ENCODE measurements at places on chromosomes 2 and 18.

GRCh38 chr18:45325778-45326177 lies 289.5 kb upstream of the SLC14A2 start:
- DNase-seq = no peak

- no peak for DNase-seq
These were observed 788 bp downstream of the ARMC9 start for GRCh38 chr2:231199219-231199618.

- no peak for DNase-seq
These were observed 39.2 kb upstream of the EPAS1 start for GRCh38 chr2:46257980-46258379.

DNA sequence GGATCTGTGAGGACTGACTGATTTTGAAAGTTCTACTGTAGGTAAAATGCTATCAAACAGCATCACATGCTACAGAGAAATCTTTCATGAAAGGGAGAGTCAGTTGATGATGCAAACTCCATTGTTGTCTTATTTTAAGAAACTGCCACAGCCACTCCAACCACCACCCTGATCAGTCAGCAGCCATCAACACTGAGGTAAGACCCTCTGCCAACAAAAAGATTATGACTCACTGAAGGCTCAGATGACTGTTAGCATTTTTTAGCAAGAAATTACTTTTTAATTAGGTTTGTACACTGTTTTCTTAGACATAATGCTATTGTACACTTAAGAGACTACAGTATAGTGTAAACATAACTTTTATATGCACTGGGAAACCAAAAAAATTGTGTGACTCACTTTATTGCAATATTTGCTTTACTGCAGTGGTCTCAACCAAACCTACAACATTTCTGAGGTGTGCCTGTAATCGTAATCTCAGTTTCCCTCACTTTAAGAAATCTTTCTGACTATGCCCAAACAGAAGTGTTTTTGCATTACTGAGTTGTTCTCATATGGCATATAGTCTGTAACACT lies 42.8 kb downstream of the METTL8 start:
- DNase-seq = no peak

GRCh38 chr18:63318889-63319382 lies 633 bp downstream of the BCL2 start:
- no peak for DNase-seq

- no peak for DNase-seq
These were observed 67.3 kb downstream of the CLHC1 start for GRCh38 chr2:55164534-55165480.

DNA sequence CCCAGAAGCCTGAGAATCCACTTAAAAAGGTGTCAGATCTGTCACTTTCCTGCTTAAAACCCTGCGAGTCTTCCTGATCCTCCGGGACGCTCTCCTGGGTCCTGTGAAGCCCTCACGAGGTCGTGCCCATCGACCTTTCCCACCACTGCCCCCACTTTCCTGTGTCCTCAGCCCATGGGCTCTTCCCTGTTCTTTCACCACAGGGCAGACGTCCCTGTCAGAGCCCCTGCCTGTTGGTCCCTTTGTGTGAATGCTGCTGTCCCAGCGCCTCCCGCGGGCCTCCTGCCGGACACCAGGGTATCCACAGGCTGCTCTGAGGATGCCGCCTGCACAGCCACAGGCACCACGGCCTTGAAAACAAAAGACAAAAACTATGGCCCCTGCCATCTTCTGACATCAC lies 125.6 kb downstream of the TMEM18 start:
- no peak for DNase-seq

DNA sequence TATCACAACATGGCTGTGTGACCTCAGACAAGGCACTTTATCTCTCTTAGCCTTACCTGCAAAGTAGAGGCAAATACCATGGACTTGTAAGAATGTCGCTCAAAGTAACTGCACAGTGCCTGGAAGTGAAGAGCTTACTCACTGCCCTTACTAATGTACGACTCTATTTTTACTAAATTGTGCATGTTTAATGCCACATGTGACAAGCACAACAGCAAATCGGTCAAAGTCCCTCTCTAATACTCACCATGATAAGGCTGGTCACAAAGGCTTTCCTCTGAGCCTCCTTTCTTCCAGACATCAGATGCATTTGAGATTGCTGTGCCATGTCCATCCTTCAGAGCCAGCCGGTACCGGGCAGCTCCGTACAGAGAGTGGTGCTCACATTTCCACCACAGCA lies 100.4 kb upstream of the CD302 start:
- DNase-seq = no peak

DNA sequence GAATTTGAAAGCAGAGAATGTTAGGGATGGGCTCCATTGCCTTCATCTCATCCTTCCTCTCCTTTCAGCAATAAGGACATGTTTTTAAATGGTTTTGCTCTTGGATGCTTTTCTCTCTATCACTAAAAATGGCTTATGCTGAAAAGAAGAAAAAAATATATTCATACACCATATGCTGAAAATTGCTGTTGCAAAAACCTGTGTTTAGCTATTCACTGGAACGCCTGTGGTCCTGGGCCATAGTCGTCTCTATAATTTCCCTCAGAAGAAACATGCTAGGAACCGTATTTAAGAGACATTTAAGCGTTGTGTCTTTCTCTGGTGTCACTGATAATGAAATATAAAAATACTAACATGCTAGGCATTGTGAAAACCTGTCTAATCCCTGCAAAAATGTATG lies 324.9 kb downstream of the TSN start:
- no peak for DNase-seq

- DNase-seq = no peak
These were observed 3.9 kb downstream of the ASIC4 start for GRCh38 chr2:219517954-219518778.

DNA sequence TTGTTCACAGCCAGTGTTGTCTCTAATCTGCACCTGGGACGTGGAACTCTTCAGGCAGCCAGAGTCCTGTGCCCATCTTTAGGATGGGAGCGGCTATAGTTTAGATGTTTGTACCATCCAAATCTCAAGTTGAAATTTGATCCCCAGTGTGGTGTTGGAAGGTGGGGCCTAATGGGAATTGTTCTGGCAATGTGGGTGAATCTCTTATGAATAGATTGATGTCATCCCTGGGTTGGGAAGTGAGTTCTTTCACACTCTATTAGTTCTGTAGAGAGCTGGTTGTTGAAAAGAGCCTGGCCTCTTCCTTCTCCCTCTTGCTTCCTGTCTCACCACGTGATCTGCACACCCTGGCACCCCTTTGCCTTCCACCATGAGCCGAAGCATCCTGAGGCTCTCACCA lies 300.9 kb downstream of the TXNL1 start:
- DNase-seq = no peak

- DNase-seq = no peak
These were observed 116.3 kb upstream of the REG3A start for GRCh38 chr2:79275863-79276262.

DNA sequence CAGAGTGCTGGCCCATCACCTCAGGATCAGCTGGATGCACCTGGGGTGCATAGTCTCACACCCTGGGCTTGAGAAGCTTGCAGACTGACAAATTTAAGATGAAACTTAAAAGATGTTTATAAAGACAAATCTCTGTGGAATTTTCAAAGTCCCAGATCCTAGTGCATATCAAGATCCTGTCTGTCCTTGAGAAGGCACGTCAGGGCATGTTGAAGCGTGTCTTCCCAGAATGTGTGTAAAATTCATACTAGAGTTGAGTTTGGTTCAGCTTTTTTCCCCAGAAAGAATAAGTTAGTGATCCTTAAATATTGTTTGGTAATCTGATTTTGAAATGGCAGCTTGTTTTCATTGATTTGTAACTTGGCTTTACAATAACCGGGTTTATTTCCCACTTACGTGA lies 27.5 kb downstream of the INSIG2 start:
- DNase-seq = no peak

DNA sequence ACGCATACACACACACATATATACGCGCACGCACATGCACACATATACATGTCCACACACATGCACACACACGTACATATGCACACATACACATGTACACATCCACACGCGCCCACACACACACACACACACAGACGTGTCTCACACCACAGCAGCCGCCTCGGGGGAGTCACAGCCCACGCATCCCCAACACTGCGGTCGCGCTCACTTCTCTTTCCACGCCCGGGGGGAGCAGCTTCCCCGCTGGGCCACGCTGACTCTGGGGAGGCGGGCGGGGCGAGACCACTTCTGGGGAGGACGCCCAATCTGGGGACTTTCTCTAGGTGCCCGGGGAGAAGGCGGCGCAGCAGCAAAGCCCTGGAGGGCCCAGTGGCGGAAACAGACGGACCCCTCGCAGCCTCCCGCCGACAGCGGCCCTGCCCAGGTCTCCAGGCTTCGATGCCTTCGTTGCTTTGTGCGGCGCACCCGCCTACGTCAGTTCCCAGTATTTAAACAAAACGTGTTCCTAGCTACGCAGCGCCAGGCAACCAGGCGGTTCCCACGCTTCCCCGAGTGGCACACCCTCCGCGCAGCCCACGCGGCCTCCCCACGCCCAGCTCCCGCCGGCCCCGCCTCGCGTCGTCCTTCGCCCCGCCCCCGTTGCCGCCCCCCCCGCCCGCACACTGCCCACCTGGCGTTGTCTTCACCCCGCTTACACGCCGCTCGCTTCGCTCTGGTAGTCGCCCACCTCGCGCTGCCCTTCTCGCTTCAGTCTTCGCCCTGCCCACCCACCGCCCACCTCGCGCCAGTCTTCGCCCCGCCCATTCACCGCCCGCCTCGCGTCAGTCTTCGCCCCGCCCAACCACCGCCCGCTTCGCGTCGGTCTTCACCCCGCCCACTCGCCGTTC lies 810 bp upstream of the RBFA start:
- DNase-seq = no peak

GRCh38 chr2:10453905-10454298 lies 5.8 kb upstream of the ODC1 start:
- no peak for DNase-seq

- DNase-seq = no peak
These were observed 291.2 kb upstream of the HNMT start for GRCh38 chr2:137672989-137673552.

DNA sequence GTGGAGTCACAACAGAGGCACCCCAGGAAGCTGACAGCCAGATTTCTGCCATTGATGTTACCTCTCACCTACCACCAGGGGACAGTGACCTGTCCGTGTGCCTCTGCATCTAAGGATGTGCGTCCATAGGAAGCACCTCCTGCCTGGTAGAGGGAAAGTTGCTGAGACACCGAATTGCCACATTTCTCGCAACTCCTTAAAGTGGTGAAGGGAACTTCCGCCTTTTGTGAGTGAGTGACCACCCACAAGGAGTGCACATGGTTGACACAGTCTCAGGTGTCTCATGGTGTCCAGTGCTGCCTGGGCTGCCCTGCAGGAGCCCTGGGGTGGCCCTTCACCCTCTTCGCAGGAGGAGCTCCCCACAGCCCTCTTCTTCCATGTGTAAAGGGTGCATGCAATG lies 201.8 kb downstream of the GBX2 start:
- no peak for DNase-seq
